ENCODE measurements at places on chromosomes 5 and 9. TPM values are rescaled to one million over a fixed set of nuclear protein-coding genes. Genes with fewer than 3 reads are reported as not detected.

GRCh38 chr9:19184144-19184917, 46.2 kb upstream of the DENND4C start:
- DNase-seq: peak; percentile 95

LEAP2 gene
- total RNA-seq: 1.0 TPM

DNA sequence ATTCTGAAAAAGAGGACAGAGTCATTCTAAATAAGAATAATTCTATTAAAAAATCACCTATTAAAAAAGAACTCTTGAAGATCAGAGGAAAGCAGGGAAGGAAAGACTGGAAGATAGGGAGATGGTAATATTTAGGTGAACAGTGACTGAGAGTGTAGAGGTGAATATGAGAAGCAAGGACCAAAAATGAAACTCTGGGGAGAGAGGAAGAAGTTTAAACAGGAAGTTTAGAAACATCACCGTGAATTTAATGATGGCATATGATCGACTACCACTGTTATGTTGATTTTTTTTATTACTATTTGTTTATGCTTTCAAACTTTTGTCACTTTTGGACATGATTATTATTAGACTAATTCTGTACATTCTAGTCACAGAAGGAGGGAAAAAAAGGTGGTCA, 1.7 kb upstream of the SPINK6 start:
- no peak for DNase-seq

STKLD1 gene
- total RNA-seq: 2.2 TPM

SET gene
- total RNA-seq: 394 TPM

- no peak for DNase-seq
Observed at GRCh38 chr5:178094345-178094744, 19.0 kb upstream of the N4BP3 start.

DNA sequence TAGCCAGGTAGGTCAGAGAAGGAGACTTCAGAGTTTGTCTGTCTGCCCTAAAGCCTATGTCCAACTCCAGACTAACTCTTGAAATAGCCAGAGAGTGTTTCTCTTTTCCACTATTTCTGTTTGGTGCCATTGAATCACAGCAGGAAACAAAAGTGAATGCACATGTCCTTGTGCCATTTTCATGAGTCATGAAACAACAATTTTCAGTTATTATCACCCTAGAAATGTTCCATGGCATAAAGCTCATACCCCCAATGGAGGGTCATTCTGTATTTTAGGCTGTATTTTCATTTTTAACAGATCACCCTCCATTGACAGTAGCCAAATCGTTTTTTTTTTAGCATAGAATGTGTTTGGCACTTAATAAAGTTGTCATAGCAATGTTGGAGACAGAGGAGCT, 124.7 kb downstream of the PAPPA start:
- no peak for DNase-seq

TAF11L2 gene
- not detected for total RNA-seq

IRX2 gene
- total RNA-seq: 7.7 TPM

DNA sequence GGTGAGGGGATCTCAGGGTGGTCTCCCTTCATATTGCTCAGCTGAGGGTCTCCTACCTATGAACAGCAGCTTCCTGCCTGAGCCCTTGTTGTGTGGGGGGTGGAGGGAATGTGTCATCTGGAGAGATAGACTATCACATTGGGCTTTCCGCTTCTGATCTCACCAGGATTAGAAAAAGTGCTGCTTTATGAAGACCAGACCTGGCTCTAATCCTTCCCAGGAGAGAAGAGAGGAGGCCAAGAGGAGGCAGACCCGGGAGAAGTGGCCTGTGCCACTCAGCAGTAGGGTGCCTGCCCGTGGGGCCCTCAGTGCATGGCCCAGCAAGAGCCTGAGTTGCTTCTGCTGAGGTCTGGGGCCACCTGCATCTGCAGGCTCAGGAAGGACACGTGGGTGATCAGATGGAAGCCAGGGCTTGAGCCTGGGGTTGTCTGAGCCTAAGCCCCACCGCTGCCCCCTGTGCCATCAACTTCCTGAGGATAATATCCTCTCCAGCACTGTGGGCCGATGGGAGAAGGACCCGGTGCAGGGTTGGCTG, 22.1 kb upstream of the COL5A1 start:
- no peak for DNase-seq

DNA sequence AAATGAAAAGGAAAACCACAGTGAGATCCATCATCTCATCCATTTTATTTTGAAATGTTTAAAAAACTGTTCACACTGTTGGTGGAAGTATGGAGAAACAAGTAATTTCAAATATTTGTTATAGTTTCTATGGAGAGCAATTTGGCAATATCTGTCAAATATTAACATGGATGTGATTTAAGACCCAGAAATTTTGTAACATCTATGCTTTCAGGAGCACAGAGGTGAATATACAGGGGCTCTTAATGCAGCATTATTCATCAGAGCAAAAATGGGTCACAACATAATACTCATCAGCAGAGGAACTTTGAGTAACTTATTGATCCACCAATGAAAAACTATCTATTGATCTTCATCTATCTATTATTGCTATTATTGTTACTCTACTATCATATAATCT, 31.4 kb upstream of the SPATA31C2 start:
- no peak for DNase-seq

CDH18 gene
- total RNA-seq: 0.26 TPM

DNA sequence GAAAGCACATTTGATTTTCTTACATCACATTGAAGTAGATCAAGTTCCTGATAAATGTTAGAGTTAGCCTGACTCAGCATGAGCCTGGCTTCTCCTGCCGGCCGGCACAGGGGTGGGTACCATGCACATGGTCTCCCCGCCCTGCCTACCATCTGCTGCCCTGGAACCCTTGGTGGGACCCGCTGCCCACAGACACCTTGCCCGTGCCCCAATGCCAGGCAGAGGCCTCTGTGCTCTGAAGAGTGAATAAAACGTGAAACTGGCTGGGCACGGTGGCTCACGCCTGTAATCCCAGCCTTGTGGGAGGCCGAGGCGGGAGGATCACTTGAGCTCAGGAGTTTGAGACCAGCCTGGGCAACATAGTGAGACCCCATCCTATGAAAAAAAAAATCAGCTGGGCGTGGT, 17.3 kb downstream of the EXD3 start:
- no peak for DNase-seq

GRCh38 chr5:73499756-73500155, 1.5 kb downstream of the BTF3 start:
- DNase-seq: no peak

GRCh38 chr5:73827106-73827450, 201.1 kb downstream of the ARHGEF28 start:
- DNase-seq: peak; percentile 45

- DNase-seq: no peak
Observed at GRCh38 chr5:141872496-141873356, 5.5 kb downstream of the PCDH1 start.

- peak; percentile 34 for DNase-seq
Observed at GRCh38 chr5:137735555-137736284, at the start of gene KLHL3. KLHL3 (minus strand) TSS chr5:137736089; CDS start chr5:137735646, 443 bp downstream.

- no peak for DNase-seq
Observed at GRCh38 chr5:170913573-170913972, 51.8 kb downstream of the RANBP17 start.

DNA sequence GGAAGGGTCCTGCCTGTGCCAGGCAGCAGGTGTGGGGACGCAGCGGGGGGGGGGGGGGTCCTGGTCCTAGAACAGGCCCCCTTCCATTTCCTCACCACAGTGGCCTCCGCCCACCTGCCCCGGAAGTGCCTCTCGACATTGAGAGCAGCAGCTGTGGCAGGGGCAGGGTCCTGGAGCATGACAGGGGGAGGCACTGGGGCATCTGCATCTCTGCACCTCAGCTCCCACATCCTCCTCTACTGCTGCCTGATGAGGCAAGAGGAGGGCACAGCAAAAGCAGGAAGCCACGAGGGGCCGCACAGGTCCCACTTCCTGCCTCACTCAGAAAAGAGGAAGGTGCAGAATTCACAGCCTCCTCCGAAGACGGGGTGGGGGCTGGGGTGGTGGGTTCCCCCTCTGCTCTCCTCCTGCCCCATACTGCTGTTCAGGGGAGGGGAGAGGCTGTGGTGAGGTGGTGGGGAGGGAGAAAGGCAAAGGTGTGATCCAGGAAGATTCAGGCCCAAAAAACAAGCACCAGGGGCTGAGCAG, 14.8 kb downstream of the AKNA start:
- no peak for DNase-seq

- no peak for DNase-seq
Observed at GRCh38 chr9:127177665-127178265, 55.3 kb upstream of the ANGPTL2 start.

GLIPR2 gene
- 24.2 TPM for total RNA-seq

GRCh38 chr9:133945314-133945975, 46.7 kb downstream of the VAV2 start:
- DNase-seq: no peak

LHX3 gene
- not detected for total RNA-seq

DNA sequence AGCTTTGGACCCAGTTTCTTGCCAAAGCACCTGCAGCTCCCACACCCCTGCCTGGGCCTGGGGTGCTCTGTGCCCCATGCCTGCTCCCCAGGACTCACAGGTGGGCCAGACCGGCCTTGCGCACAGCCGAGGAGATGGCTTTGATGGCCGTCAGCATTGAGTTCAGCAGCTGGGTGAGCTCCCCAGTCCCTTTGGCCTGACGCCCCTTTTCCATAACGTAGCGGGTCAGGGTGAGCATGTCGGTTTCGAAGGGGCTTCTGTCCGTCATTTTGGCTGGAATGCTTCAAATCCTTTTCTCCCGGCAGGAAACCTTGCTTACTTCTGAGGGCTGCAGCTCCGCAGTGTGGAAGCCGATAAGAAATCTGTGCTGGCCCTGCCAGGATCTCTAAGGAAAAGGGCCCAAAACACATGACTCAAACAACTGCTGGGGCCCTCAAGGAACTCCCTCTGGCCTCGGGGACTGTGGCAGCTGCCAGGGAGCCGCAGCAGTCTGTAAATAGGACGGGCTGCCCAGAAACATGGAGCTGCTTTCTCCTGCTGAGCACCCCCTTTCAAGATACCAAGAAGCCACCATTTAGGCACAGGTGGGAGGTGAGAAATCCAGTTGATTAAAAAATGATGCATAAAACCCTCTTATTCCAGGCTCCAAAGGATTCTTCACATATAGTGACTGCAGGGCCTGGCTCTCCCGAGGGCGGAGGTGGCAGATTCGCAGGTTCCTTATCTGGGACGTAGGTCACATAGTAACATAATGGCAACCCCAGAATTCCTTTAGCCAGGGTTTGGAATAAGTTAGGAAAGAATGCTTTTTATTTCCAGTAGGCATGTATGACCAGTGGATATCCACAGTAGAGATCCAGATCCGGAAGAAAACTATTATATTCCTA, at the start of gene FBP2:
TSS of gene FBP2 (minus strand) at position 366 of the 887 bp plus-strand sequence. CDS start at position 268, 98 bp downstream.
- peak; percentile 64 for DNase-seq

C9orf72 gene
- total RNA-seq: 8.1 TPM

SPATA31E1 gene
- not detected for total RNA-seq

SLC1A1 gene
- 0.57 TPM for total RNA-seq

- DNase-seq: no peak
Observed at GRCh38 chr5:180646963-180647305, 2.5 kb downstream of the FLT4 start.

OBP2A gene
- total RNA-seq: not detected

- peak; percentile 80 for DNase-seq
Observed at GRCh38 chr5:61386045-61386800, 54.2 kb downstream of the ZSWIM6 start.

DNA sequence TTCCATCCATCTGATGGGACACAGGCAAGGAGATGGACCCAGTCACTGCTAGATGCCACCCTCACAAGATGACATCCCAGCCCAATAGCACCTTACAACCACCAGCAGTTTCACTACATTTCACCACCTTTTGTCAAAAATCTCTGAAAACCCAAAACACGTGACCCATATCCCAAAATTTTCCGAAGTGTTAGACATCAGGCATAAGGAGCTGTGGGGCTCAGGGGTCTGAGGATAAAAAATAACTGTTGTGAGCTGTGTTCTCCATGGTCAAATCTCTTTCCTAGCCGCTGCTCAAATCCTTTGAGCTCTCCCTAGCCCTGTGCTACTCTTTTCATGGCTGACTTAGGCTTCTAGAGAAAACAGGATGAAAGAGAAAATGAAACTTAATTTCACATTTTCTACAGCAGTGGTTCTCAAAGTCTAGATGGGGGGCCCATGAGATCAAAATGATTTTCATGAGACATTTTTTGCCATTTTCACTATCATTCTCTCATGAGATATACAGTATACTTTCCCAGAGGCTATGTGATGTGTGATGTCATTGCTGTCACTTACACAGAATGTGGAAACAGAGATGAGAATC, 40.7 kb downstream of the TIMD4 start:
- DNase-seq: no peak

KCTD16 gene
- total RNA-seq: 0.64 TPM

GRCh38 chr5:67639976-67640375, 443.4 kb upstream of the CD180 start:
- peak; percentile 67 for DNase-seq

IFNB1 gene
- not detected for total RNA-seq

- peak; percentile 58 for DNase-seq
Observed at GRCh38 chr5:84287951-84288350, 96.7 kb downstream of the EDIL3 start.

GRCh38 chr5:120229036-120229435, 235.1 kb upstream of the PRR16 start:
- DNase-seq: no peak

DNA sequence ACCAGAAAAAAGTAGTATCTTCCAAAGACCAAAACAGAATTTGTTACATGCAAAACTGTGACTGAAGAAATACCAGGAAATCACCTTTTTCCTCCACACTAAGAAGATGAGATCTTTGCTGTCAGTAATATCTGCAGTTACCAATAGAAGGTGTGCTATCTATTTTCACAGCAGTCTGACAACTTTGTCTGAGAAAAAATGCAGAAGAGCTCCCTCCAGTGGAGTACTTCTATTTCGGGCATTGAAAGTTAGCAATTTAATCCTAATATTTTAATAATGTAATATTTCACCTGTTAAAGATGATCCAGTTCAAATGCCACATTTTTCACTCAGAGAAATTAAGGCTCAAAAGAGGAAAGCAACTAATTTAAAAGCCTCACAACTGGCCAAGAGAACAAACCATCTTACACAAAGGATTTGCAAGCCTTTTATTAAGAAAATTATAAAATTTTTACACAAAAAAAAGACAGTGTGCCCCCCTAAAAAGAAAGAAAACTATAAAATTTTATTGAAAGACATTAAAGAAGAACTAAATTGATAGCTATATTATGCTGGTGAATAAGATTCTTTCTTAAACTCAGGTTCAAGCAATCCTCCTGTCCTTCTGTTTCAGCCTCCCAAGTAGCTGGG, 50.6 kb downstream of the DEPDC1B start:
- DNase-seq: peak; percentile 56

DNA sequence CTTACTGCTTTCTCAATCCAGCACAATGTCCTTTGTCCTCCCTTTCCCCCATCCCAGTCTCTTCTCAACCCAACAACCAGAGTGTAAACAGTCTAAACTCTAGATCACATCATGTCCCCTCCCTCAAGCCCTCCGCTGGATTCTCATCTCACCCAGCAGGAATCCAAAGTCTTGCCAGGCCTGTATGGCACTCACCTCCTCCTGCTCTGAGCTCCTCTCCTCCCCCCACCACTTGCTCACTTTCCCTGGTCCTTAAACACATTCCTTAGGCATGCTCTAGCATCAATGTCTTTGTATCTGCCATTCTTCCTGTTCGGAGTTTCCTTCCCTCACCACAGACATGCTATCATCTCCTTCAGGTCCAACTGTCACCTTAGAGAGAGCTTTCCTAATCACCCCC, 78.8 kb downstream of the NIPSNAP3B start:
- no peak for DNase-seq

GRCh38 chr9:105114964-105115728, 129.3 kb upstream of the SLC44A1 start:
- DNase-seq: peak; percentile 62

PCDHB13 gene
- total RNA-seq: 6.4 TPM

GDA gene
- total RNA-seq: 0.05 TPM
